ENCODE measurements at places on chromosomes 6 and 20.

- DNase-seq, result no peak
Observed at GRCh38 chr6:74946961-74947360, 258.9 kb downstream of the COL12A1 start.

DNA sequence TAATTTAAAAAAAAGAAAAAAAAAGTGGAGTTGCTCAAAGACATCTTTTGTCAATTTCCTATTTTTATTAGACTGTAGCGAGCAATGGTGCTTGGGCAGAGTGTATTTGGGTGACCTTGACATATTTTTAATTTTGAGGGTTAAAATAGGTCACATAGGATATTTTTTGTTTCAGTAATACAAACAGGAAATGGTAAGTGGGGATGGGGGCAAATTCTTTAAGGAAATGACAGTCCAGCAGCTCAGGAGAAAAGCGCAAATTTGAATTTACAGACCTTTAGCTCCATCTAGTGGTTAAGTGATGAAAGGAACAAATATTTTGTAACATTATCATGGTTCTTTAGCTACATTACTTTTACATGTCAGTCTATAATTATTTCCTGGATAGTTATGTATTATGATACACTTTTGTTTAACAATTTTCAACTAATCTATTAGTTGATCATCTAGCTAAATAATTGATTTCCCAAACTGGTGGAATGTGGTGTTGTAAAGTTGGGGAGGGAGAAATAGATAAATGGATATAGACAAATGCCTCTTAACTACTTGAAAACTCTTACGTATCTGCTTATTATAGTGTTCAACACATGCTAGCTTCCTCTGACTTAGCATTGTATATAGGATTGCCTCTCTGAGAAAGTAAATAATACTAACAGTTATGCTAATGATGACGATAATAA is 10.0 kb downstream of the CITED2 start:
- DNase-seq, result peak; percentile 4

- no peak for DNase-seq
Observed at GRCh38 chr6:102229271-102229670, 835.8 kb downstream of the GRIK2 start.

DNA sequence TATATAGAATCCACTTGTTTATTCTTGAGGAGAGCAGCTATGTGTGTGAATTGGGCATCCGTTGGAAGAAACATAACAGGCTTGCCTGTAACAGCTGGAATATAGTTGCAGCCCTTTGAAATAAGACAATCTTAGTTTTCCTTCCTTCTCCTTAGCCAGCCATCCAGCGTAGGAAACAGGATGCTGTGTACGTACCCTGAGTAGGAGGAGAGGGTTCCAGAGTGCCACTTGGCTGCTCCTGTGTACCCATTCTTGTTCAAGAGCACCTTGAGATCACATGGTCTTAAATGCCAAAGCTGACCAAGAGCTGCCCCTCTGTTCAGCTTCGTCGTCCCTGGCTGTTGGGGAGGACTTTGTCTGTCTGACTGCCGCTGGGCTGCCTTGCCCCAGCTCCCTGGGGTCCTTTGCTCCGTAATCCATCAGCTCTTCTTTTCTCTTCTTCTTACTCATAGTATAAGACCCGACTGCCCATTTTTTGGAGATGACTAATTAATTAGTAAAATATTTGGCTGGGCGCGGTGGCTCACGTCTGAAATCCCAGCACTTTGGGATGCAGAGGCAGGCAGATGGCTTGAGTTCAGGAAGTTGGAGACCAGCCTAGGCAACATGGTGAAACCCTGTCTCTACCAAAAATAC is 49.0 kb downstream of the RREB1 start:
- DNase-seq, result no peak

DNA sequence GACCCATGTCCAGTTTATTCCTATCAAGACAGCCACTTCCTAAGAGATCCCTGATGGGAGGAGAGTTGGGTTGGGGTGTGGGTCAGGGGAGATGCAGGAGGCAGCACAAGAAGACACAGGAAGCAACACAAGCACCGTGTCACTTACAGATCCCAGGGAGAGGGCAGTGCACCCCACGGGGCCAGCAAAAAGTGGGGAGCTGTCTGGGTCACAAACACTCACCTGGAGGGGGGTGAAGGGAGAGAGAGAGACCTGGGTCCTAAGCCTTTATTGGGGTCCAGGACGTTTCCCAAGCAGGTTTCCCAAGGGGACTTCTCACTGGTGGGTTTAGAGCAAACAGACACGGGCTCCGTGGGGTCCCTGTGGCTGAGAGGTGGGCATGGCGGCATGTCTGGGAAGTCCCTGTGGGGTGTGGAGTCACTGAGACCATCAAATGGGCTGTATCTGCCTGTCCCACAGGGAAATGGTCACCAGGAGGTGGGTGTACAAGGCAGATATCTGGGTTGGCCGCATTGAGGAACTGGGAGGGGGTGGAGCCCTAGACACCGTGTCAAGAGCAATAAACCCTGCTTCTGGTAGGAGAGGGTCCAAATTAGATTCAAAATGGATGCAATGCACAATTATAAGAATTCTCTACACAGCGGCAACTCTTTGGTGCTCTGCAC is 1.6 kb upstream of the CD93 start:
- no peak for DNase-seq

- no peak for DNase-seq
Observed at GRCh38 chr6:78639111-78640110, 227.9 kb upstream of the IRAK1BP1 start.

DNA sequence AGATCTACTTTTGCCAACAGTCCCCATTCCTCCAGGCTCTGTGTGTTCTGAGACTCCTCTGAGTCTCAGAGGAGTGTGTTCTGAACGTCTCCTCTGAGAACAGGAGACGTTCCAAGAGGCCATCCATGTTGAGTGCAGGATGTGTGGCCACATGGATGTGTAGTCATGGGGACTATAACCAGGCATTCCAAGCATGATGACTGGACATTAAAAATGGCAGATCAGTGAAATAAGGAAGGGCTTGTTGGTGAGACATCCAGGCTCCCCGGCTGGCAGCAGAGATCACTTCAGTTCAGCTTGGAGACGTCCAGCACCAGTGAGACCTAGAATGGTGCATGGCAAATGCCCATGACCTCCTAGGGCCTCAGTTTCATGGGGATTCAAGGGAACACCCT is 34.3 kb upstream of the POU5F1 start:
- no peak for DNase-seq

DNA sequence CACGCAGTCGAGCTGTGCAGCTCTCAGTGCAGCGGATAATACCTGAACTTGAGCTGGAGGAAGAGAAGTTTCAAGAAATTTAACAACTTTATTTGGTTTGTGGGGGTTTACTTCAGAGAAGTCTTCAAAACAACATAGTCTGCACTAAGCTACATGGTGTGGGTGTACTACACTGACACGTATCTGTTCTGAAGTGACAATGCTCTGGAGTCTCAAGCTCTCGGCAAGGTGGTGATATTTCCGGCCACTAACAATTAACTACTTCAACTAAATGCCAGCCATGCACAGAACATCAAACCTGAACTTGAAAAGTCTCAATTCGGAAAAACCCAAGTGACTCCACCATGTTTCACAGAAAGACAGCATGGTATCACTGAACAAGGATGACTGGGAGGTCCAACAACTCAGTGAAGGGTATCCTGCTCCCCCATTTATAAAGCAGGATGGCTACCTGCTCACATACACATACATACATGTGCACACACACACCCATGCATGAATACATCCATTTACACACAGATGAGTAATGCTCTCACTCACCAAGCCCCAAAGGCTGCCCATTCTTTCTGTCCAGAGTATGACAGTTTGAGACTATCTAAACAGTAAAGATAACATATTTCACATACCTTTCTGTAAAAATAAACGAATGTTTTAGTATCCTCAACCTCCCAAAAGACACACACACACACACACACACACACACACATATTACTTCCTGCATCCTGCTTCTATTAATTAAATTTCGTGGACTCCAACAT is 15.4 kb upstream of the ANKRD60 start:
- no peak for DNase-seq

DNA sequence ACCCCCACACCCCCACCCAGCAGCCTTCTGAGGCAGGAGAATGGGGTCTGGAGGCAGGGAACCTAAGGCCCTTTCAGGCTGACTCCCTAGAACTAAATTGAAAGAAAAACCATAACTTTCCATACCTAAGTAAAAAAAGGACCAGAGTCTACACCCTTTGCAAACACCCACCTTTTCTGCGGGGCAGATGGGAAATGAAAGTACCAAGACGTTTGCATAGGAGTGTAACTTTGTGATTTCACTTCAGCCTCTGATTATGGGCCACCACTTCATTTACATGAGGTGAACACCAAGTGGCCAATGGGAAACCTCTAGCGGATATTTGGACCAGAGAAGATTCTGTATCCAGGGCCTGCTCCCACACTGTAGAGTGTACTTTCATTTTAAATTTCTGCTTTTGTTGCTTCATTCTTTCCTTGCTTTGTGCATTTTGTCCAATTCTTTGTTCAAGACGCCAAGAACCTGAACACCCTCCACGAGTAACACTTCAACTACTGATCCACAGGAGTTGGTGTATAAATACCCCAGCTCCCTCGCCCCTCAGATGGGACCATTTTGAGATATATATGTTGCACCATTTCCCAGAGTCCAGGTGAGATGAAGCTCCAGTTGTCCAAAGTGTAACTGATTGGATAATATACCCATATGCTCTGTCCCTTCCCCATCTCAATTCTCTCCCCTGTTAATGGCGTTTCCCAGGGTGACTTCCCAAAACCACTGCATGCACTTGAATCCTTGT is 18.9 kb upstream of the SRSF6 start:
- no peak for DNase-seq

DNA sequence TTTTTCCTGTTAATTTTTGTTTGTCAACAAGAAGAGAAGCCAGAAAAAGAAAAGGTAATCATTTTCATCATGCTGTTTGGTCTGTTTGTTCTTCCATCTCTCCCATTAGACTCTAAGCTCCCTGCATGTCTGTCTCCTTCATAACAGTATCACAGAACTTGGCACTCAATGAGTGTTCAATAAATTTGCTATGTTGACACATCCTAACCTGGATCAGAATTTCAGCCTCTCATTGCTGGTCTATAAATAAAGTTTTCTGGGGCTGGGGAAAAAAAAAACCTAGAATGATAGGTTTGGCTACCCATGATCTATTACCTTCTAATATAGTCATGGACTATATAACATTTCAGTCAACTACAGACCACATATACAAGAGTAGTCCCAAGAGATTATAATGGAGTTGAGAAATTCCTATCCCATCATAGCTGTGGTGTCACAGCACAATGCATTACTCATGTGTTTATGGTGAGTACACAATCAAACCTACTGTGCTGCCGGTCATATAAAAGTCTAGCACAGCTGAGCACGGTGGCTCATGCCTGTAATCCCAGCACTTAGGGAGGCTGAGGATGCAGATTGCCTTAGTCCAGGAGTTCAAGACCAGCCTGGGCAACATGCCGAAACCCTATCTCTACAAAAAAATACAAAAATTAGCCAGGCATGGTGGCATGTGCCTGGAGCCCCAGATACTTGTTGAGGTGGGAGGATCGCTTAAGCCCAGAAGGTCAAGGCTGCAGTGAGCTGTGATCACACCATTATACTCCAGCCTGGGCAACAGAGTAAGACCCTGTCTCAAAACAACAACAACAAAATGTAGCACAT is 5.9 kb downstream of the NUDT3 start:
- no peak for DNase-seq

- DNase-seq, result no peak
Observed at GRCh38 chr6:168711666-168712300, 270.8 kb downstream of the SMOC2 start.

GRCh38 chr6:4732691-4733315 is 43.4 kb upstream of the CDYL start:
- no peak for DNase-seq

DNA sequence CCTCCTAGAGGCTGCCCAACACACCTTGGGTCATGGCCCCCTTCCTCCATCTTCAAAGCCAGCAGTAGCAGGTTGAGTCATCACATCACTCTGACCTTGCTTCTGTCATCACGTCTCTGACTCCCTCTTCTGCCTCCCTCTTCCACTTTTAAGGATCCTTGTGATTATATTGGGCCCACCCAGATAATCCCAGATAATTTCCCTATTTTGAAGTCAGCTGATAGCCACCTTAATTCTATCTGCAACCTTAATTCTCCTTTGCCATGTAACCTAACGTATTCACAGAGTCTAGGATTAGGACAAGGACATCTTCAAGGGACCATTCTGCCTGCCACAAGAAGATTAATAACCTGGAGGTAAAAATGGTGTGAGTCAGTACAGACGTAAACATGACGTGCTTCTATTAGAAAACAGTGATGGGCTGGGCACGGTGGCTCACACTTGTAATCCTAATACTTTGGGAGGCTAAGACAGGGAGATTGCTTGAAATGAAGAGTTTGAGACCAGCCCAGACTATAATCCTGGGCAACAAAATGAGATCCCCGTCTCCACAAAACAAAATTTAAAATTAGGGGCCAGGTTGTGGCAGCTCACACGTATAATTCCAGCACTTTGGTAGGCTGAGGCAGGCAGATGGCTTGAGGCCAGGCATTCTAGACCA is 3.3 kb downstream of the ZSWIM3 start:
- no peak for DNase-seq

DNA sequence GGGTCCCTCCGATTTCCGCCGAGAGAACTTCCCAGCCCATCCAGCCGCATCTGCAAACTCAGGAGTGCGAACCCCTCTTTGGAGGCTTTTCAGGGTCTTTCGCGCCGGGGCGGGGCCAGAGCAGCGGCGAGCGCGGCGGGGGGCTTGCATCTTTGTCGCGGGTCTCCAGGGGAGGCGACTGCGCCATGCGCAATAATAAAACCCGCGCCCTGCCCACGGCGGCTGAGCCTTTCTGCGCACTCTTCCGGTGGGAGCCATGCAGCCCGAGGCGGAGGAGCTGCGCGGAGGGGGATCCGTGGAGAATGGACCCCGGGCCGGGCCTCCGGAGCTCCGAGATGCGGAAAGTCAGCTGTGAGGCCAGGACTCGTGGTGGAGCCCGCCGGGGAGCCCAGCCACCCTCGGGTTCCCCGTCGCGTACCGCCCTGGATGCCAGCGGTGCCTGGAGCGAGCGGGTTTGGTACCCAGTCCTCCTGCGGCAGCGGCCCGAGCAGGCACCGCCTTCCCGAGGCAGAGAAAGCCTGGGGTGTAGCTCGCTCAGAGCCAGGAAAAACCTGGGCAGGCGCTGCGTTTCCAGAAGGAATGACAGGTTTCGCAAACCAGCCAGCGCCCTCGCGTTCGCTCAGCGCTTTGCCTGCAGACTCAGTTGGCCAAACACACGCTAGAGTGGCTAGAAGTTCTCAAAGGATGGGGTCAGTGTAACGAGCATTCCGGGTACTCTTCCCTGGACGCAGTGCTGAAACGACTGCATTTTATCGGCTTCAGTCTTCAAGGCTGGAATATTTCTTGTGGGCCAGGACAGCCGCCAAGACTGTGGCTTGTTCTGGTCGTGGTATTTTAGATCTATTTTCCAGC is 1.2 kb downstream of the AKAP12 start:
- DNase-seq, result peak; percentile 73

All from NCI-H524 (cell line).